ENCODE measurements at places on chromosomes 6 and 20. TPM values are rescaled to one million over a fixed set of nuclear protein-coding genes. Genes with fewer than 3 reads are reported as not detected.

Gene CFAP61
- total RNA-seq, result not detected

Gene PHACTR1
- total RNA-seq, result 17.0 TPM

Gene C6orf52
- total RNA-seq, result 3.4 TPM

Gene FLRT3
- total RNA-seq, result 5.3 TPM

Gene LY6G6F
- total RNA-seq, result not detected

Gene CYP21A2
- not detected for total RNA-seq

Gene HLA-DQA2
- total RNA-seq, result not detected

Measured in glomerular endothelial cell (primary cell).